ENCODE measurements at places on chromosomes 5 and 9.

DNA sequence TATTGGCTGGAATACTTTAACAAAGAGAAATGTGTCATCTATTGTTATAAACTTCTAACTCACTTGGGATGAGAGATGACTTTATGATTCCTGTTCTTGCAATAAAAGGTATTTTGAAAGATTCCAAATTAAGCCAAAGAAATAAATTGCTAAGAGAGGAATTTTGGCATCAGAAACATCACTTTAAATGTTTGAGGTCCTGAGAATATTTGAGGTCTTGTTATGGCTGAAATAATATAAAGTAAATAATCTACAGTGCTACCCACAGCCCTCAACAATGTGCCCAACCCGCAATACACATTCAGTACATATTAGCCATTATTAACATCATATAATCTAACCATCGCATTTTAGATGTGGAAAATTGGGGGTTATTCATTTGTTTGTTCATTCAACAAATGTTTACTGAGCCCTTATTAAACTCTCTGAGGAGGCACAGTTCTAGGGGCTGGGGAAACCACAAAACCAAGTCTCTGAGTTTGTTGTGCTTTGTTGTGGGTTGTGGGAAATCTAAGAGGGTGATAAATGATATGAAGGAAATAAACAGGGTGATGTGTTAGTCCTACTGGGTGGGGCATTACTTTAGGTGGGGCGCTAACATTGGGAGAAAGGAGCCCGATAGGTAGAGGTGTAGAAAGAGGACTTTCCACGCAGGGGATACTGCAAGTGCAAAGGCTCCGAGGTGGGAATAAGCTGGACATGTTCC lies 135.2 kb upstream of the CLINT1 start:
- no peak for DNase-seq

GRCh38 chr5:169869066-169869465 lies 111.2 kb downstream of the INSYN2B start:
- no peak for DNase-seq

DNA sequence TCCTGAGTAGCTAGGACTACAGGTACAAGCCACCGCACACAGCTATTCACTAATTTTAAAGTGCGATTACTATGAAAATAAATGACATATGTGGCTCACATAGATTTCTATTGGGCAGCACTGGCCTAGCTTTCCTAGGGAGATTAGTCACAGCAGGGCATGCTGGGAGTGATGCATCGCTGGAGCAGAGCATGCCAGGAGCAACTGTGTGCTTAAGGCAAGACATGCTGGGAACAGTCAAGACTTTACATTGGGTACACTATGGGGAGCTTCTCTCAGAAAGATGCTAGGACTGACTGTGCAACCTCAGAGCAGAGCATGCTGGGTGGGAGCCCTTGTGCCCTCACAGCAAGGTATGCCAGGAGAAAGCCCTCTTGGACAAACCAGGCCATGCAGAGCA lies 9.3 kb downstream of the ST6GALNAC6 start:
- DNase-seq: no peak

DNA sequence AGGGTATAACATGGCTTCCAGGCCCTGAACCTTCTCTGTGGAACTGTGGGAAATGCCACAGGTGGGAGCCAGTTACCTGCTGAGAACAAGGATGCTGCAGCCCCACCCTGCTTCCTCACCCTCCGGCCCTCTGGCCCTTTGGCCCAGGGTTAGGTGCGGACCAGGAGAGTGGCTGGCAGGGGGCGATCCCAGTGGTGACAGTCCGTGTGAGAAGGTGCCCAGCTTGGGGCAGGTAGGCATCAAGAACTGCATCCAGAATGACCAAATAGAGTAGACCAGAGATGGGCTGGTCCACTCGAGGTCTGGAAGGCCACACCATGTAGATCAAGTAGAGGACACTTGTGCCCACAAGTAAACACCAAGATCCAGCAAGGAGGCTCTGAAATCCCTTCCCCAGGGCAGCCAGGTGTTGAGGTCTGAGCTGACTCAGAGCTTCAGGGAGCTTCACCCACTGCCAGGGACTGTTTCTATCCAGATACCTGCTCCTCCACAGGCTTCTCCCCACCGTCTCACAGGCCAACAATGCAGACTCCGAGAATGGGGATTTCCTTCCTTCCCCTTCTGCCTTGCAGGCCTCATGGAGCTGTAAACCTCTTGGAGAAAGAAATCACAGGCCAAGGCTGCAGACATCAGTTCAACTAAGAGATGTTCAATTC lies 61.4 kb upstream of the ZSWIM6 start:
- no peak for DNase-seq

DNA sequence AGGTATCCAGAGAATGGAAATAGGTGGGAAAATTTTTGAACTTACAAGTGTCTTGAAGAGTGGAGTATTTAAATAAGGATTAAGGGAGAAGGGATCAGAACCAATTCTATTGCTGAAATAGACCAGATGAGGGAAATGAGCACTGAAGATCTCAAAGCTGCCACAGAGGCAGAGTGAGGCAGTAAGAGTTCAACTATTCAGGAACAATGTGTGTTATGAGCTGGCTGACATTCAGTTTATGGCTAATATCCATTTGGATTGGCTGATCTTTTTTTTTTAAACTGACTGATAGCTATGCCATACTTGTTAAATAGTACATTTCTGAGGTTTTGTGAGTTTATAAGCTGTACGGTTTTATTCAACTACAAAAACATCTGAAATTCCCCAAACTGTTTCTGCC lies 95.3 kb upstream of the GNA14 start:
- DNase-seq: no peak

GRCh38 chr9:128149001-128149701 lies at the start of gene LCN2:
Gene LCN2 (plus strand): TSS chr9:128149453. CDS start chr9:128149526, 73 bp downstream.
- DNase-seq: no peak

DNA sequence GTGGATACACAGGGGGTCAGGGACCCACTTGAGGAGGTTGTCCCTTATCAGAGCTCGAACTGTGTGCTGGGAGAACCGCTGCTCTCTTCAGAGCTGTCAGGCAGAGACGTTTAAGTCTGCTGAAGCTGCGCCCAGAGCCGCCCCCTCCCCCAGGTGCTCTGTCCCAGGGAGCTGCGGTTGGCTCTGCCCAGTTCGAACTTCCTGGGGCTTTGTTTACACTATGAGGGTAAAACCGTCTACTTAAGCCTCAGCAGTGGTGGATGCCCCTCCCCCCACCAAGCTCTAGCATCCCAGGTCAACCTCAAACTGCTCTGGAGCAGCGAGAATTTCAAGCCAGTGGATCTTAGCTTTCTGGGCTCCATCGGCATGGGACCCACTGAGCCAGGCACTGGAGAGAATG lies 15.9 kb downstream of the SRD5A1 start:
- no peak for DNase-seq

DNA sequence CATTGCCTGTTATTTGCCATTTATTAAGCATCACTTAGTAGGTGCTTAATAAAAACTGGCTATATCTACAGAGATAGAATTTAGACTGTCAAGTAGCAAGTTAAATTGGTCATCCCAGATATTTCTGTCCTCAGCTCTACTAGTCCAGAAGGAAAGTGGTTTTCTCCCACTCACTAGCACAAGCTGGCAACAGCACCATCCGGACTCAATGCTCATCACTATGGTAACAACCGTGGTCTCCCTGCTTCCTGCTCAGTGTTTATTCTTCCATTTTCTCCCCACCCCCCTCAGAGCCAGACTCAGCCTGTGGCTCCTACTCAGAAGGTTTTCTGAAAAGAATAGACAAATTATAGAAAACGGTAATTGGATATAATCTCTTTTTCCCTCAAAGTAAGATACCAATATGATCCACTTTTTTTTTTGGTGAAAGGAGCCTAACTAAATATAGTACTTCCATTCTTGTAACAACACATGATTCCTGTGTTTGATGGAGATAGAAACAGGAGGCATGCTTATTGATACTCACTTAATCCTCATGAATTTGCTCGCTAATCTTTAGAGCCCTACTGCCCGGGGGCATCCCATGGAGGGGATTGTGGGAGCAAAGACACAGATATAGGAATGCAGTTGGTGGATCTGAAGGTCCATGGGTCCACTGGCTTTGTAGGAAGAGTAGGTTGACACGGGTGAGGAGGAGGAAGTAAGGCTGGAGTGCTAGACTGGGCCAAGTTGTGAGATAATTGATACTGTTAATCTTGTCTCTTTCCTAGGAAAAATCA lies 191.4 kb downstream of the MAN2A1 start:
- DNase-seq: no peak

DNA sequence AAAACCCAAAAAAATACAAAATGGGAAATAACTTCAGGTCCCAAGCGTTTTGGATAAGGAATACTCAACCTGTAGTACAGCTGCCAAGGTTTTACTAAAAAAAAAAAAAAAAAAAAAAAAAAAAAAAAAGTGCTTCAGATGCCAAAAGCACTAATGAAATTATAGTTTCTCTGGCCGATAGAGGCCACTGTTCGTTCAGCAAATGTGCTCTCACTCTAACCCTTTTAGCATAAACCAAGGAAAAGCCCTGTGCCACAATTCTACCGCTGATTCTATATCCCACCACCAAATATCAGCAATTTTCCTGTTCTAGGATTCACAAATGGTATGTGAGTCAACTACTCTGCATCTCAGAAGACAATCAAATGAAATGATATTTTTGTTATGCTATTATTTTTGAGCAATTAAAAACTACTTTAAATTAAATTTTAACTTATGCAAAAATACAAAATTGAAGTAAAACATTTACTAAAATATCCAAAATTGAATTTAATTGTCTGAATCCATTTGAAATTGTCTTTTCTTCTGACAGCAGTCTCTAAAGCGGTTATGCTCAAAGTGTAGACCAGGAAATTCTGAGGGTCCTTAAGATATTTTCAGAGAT lies 79.8 kb downstream of the RICTOR start:
- no peak for DNase-seq

DNA sequence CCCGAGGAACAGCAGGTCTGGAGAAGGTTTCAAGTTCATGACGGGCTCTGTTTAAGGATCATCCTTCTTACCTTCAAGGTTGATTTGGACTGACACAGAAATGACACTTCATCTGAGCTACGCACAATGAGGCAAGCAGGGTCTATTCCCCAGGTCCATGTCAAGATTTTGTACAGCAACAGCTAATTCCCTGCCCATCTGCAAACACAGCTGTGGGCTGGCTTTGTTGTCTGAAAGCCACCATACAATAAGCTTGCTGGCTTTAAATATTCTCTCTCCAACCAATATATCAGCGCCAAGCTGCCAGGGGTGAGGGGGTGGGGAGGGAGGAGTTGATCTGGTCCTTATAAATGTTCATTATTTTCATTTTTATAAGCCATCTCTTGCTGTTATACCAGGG lies 92.0 kb downstream of the OTULIN start:
- DNase-seq: no peak

DNA sequence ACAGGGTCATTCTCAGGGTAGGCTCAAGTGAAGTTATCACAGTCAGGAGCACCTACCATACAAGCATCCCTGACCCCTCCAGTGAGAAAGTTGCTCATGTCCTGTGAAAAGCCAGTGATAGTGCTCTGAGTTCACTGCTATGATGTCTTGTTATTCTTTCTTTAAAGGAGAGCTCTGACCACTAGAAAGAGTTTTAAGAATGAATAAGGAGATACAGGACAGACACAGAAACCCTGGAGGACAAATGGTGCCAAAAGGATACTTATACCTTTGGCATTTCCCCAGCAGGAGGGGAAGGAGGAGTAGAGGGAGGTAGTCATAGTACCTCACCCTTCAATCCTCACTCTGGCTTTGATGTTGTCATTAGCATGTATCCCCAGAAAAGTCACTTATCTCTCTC lies 84.0 kb upstream of the AGXT2 start:
- no peak for DNase-seq

GRCh38 chr9:135858491-135859185 lies 48.7 kb downstream of the CAMSAP1 start:
- DNase-seq: no peak

DNA sequence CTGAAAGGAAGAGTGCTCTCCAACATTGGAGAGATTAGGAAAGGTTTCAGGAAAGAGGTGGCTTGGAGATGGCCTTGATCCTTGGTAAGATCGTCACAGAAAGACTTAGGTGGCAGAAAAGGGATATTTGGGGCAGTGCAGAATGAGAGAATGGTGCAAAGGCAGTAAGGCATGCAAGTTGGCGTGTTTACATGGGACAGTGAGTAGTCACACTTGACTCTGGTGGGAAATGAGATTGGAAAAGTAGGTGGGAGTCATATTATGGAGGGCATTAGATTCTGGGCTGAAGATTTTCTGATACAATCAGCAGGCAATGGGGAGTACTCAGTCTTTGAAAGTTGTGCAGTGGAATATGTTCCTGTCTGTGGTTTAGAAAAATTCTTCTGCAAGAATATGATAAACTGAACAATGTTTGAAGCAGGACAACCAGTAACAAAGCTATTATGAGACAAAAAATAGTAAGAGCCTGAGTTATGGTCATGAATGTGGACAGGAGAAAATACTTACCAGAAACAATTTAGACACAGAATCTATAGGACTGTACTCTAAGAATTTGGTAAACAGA lies 76.2 kb upstream of the ANKRD55 start:
- no peak for DNase-seq

- DNase-seq: no peak
These were observed 407.4 kb upstream of the SEMA6A start for GRCh38 chr5:116982035-116982434.

Measured in activated naive CD4-positive, alpha-beta T cell treated with anti-CD3 and anti-CD28 coated beads, Interleukin-2, amount 50 U/mL, for 16 hours (primary cell).